ENCODE measurements at places on chromosomes 4 and X.

DNA sequence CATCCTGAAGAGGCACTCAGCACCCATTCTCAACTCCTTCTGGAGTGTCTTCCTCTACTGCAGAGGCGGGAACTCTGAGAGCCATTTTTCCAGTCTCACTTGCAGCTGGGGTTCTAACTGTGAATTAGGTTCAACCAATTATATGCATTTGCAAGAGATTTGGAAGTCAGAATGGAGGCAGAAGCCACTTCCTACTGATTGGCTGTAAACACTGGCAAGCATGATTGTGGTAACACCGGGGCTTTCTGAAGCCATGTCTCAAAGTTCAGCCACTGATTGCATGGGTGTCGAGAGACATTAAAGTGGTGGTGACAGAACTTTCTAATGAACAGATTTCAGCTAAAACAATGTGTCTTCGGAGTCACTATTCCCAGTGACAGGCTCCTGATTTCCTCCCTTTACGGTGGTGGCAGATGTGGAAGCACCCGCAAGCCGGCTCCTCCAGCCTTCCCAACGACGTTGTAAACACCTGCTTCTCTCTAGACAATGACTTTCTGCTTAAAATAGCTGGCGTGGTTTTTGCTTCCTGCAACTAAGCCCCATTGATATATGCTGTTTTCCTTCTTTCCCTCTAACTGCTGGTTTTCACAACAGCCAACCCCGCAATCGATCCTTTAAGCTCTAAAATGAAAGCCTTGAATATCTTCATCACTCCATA lies 92.0 kb downstream of the IRF2 start:
- no peak for DNase-seq

- no peak for DNase-seq
Observed at GRCh38 chrX:9091258-9091657, 57.3 kb upstream of the FAM9B start.

GRCh38 chr4:157804986-157805385 lies 367.8 kb downstream of the GASK1B start:
- DNase-seq: no peak

DNA sequence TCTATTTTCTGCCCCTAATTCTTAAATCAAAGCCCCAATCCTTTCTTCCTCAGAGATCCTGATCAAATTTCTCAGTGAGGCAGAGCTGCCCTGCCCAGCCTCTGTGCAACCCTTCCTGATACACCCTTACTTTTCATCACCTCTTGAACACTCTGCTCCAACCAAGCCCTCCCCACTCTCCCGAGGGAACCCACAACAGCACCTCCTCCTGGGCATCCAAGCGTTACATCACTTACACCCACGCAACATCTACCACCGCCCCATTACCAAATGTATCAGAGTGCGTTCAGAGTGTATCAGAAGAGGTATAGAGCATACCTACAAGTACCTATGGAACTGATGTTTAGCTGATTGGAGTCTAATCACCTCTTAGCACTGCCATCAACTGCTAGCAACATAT lies 186.5 kb downstream of the RAP1GDS1 start:
- no peak for DNase-seq

GRCh38 chrX:3428792-3429191 lies 82.3 kb upstream of the MXRA5 start:
- DNase-seq: no peak

- DNase-seq: no peak
Observed at GRCh38 chrX:134997646-134998045, 6.9 kb downstream of the SMIM10 start.

DNA sequence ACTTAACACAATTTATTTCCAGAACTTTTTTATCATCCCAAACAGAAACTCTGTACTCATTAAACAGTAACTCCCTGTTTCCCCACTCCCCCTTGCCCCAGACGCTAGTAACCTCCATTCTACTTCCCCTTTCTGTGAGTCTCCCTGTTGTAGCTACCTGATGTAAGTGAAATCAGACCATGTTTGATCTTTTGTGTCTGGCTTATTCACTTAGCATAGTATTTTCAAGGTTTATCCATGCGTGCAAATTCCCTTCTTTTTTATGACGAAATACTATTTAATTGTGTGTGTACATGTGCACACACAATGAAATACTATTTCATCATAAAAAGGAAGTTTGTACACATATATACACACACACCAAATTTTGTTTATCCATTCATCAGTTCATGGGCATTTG lies 5.2 kb downstream of the PKD2 start:
- DNase-seq: no peak

DNA sequence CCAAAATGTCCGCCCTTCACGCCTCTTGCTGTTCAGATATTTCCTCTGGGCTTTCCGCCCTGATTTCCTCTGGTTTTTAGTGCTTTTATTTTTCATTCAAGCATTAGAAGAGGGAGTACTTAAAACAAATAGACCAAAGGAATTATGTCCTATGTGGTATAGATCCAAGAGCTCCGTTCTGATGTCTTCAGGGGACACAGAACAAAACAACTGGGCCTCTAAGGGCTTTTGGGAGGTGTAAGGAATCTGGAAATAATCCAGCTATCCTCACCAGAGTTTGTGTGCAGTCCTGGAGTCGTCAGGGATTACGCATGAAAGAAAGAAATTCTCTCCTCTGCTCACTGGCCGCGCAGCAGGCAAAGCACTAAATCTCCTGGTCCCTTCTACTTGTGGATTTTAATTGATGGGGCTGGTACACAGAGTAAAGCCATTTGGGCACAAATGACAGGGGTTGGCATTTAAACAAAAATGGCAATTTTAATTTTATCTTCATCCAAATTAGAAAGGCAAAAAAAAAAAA lies 999.2 kb downstream of the ADGRL3 start:
- no peak for DNase-seq

DNA sequence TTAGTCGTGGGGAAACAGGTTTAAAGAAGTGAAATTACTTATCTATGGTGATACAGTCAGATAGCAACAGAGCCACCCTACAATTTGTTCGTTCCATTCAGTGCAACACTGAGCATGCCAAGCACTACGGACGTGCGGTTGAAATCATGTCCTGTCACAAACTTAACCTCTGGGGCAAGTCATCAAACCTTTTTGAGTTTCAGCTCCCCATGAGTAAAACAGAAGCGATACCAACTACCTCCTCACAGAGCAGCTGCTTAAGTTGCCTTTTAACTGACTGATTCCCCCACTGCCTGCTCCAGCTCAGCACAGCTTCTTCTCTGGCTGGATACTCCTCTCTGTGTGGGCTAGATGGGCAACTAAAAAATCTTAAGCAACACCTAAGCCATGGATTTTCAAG lies 36.0 kb downstream of the LHFPL1 start:
- no peak for DNase-seq

GRCh38 chrX:66602381-66602938 lies 36.4 kb downstream of the EDA2R start:
- DNase-seq: no peak

DNA sequence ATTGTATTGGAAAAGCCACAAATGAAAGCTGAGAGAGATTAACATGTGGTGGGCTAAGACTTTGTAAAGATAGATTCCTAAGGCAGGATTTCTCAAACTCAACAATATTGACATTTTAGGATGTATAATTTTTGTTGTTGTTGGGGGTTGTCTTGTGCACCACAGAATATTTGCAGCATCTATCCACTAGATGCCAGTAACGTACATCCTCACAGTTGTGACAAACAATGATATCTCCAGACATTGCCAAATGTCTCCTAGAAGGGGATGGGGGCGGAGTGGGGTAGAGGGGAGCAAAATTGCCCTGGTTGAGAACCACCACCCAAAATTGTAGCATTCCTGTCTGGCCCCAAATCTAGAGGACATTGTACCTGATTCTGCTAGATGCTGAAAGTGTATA lies 14.7 kb upstream of the CBR4 start:
- no peak for DNase-seq

GRCh38 chrX:41824551-41824950 lies 98.8 kb downstream of the CASK start:
- DNase-seq: no peak

GRCh38 chr4:119020158-119020557 lies 115.5 kb upstream of the MYOZ2 start:
- no peak for DNase-seq

All from stimulated activated CD4-positive, alpha-beta T cell treated with anti-CD3 and anti-CD28 coated beads, Interleukin-2, amount 100 ng/mL, for 4 hours (primary cell).